KBM-7 (cell line): ENCODE measurements at places on chromosomes 12 and 14.

- no peak for DNase-seq
Observed at GRCh38 chr14:21240417-21240816, 28.8 kb downstream of the HNRNPC start.

- no peak for DNase-seq
Observed at GRCh38 chr12:92629349-92630065, 73.3 kb upstream of the PLEKHG7 start.

DNA sequence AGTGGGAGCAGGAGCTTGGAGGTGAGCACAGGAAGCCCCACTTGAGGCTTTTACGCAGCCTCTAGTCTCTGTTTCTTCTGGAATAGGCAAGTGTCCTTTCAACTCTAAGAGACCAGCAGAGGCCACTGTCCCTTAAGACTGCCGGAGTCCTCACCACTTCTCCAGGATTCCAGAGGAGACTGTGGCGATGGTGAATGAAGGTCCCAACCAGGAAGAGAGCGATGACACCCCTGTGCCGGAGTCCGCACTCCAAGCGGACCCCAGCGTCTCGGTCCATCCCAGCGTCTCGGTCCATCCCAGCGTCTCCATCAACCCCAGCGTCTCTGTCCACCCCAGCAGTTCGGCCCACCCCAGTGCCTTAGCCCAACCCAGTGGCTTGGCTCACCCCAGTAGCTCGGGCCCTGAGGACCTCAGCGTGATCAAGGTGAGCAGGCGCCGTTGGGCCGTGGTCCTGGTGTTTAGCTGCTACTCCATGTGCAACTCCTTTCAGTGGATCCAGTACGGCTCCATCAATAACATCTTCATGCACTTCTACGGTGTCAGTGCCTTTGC is 442 bp downstream of the FLVCR2 start:
- peak; percentile 59 for DNase-seq

GRCh38 chr14:93369713-93370266 is 22.8 kb downstream of the COX8C start:
- peak; percentile 80 for DNase-seq

DNA sequence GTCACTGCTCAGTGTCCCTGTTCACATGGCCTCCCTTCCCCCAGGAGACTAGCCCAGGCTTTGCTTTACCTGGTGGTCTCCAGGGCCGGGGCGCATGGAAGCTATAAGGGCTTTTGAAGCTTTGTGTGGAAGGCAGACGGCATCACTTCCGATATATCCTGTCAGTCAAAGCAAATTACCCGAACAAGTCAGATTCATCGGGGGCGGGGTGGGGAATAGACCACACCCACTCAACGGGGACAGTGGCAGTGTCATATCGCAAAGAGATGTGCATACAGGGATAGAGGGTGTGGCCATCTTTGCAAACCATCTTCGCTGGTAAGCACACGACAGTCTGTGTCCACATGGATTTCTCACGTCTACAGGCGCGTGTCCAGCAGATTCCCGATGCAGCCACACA is 127.3 kb downstream of the GLT1D1 start:
- DNase-seq = no peak
